ENCODE measurements at places on chromosomes 13 and 19. TPM values are rescaled to one million over a fixed set of nuclear protein-coding genes. Genes with fewer than 3 reads are reported as not detected.

Gene ZNF93
- 21.2 TPM for polyA plus RNA-seq

Gene ANGPTL8
- polyA plus RNA-seq = not detected

Gene CEACAM20
- not detected for polyA plus RNA-seq

Gene GTPBP3
- polyA plus RNA-seq = 15.7 TPM

Gene FCAR
- 0.24 TPM for polyA plus RNA-seq

Gene CEBPA
- polyA plus RNA-seq = 3.7 TPM

Gene SPACA4
- polyA plus RNA-seq = not detected

Gene C19orf67
- not detected for polyA plus RNA-seq

Gene XAB2
- polyA plus RNA-seq = 35.7 TPM

Gene DPF1
- 1.1 TPM for polyA plus RNA-seq

Gene LHFPL6
- 42.8 TPM for polyA plus RNA-seq

Gene MAG
- polyA plus RNA-seq = 2.3 TPM

Gene STOML3
- polyA plus RNA-seq = not detected

- no peak for DNase-seq
Observed at GRCh38 chr13:50425772-50426171, 410.5 kb downstream of the KCNRG start.

DNA sequence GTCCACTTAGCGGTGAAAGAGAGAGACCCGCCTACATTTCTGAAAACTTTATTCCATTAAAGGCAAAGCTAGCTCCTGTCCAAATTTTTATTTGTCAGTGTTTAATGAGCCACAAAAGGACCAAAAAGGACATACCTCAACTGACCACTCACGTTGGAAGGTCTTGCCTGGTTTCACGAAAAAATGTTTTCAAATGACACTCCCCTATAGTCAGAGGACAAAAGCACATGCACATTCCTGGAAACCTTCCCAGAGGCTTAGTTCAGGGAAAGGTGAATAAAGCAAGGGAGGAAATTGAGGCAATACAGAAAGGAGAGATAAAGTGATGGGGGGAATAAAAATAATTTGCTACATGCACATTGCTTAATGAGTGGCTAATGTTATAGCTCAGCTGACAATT is 55.6 kb downstream of the DOCK9 start:
- no peak for DNase-seq

GRCh38 chr19:31140717-31141116 is 208.5 kb downstream of the TSHZ3 start:
- no peak for DNase-seq

- no peak for DNase-seq
Observed at GRCh38 chr13:79631051-79631659, 150.2 kb downstream of the NDFIP2 start.

DNA sequence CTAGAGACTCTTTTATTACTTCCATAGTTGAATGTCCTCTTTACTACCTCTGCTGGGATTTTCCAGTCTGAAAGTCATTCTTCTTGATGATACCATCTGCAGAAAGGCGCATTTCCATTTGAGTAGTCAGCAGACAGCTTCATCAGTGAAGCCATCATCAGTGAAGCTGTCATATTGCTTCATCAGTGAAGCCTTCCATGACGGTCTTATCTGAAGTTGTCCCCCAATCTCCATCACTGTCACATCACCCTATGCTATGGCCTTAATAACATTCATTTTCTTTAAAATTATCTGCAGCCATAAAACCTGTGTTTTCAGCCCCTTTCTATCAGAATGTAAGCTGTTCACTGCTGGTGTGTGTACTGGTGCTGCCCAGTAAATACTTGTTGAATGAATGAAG is 151.6 kb downstream of the B3GLCT start:
- no peak for DNase-seq

DNA sequence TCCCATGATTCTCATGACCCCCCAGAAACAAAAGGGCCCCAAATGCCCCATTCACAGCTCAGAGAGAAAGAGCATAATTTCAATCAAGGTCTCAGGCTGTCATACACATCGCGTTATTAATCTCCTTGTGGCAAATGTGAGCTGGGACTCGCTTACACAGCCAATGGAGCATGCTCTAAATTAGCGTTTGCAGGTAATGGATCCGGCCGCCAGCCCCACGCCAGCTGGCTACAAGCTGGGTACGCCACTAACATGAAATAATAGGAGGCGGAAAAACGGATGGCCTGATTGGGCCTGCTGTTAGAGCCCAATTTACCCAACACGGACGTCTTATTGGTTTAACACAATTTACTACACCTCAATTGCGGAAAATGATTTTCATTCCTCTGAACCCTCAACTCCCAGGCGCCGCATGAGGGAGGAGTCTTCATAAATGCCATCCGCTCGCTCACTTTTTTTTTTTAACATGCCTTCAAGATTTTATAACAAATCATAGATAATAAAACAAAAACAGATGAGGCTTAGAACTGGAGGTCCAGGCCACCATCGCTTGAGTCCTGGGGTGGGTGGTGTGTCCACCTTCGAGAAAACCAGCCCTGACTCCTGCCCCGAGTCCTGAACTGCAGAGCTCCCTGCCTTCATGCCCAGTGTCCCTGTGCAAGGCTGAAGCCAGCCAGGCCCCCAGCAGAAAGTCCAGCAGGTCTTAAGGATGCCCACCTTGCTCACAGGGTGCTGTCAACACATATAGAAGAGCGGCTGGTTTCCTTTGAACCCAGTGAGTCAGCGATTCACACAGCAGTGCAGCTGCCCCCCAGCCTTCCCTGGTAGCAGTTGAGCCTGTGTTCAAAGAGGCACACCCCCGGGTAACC is 62.1 kb downstream of the PEPD start:
- no peak for DNase-seq

GRCh38 chr19:33404506-33405253 is 31.2 kb downstream of the CEBPG start:
- no peak for DNase-seq

DNA sequence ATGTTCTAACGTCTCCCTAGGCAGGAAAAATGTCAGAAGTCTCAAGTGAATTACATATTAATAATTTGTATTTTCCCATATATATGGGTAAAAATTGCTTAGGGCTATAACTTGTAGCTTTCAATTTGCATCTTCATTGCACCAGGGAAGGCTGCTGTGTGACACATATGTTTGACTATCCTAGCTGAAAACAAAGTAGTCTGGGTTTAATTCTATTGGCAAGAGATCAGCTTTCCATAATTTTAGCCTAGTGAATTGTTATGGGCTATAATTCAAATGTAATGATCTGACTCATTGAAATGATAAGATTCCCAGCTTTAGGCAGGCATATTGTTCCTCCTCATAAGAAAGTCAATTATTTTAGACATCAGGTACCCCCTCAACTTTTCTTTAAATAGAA is 553.1 kb downstream of the DCT start:
- no peak for DNase-seq

- no peak for DNase-seq
Observed at GRCh38 chr19:45040059-45040771, 1.4 kb downstream of the CLASRP start.

DNA sequence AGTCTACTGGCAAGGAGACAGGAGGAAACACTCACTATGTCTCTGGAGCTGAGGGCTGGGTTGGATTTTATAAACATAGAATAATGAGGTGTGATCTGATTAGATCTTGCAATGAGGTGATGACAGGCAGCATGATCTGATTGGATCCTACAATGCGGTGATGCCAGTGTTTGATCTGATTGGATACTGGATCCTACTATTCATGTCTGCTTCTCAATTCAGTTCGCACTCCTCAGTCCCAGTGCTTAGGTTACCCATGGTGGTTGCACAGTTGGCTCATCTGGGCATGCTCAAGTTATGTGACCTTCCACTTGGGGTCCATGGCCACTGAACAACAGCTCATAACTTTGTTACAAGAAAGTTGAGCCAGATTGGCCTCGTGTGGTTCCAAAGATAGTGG is 469.5 kb downstream of the TSHZ3 start:
- DNase-seq = no peak

- no peak for DNase-seq
Observed at GRCh38 chr13:73891805-73892204, 242.4 kb downstream of the KLF12 start.

- DNase-seq = no peak
Observed at GRCh38 chr13:62932256-62932883, 1516.7 kb upstream of the PCDH20 start.

- no peak for DNase-seq
Observed at GRCh38 chr19:43605875-43606568, 5.9 kb upstream of the SRRM5 start.

DNA sequence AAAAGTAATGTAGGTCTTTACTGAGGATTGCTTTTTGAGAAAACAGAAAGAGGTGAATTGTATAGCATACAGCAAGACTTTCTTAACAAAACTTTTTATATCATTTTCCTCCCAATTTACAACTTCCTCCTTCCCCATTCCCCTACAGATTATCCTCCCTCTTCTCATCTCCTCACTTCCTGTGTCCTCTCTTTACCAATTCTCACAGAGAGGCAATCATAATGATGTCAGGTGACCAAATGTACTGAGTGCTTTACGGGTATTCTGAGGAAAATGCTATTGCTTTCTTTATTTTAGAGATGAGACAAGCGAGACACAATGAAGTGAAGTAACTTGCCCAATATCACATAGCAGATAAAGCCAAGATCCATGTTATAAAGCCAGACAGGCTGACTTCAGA is 1.7 kb upstream of the MTMR6 start:
- DNase-seq = no peak

DNA sequence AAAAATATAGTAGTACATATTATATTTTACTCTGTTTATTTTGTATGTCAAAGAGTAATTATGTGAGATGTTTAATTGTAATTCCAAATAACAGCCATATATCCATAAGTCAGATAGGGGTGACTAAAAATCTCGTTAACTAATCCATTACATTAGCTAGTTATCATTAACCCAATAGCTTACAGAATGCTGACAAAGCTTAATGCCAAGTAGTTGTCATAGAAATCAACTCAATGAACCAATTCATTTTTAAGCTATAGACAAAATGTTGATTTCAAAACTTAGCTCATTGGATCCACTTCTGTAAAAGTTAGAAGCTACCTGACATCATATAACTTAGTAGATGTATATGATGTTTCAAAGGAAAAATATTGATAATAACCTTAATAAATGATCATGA is 206.7 kb upstream of the SLITRK1 start:
- DNase-seq = no peak

GRCh38 chr13:40980461-40980860 is 38.7 kb downstream of the ELF1 start:
- no peak for DNase-seq

- no peak for DNase-seq
Observed at GRCh38 chr19:47093841-47094240, 19.7 kb downstream of the ZC3H4 start.

DNA sequence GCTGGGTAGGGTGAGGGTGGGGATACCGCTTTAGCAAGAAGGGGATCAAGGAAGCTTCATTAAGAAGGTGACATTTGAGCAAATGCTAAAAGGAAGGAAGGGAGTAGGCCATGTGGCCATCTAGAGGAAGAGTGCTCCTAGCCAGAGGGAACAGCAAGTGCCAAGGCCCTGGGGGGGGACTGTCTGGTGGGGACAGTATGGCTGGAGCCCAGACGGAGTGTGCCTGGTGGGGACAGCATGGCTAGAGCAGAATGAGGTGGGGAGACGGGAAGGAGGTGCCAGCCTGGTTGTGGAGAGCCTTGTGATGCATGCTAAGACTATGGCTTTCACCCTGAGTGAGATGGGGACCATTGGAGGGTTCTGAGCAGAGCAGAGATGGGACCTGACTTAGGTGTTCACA is 2.1 kb upstream of the TGFB1 start:
- no peak for DNase-seq

DNA sequence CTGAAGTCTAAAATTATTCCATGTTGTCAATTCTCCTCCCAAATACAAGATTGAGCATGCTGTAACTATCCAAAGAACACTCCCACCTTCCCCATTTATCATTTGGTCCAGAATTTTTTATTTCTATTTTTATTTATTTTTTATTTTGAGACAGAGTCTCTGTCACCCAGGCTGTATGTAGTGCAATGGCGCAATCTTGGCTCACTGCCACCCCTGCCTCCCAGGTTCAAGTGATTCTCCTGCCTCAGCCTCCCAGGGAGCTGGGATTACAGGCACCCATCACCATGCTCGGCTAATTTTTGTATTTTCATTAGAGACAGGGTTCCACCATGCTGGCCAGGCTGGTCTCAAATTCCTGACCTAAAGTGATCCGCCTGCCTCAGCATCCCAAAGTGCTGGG is 306.8 kb downstream of the KLF12 start:
- no peak for DNase-seq

DNA sequence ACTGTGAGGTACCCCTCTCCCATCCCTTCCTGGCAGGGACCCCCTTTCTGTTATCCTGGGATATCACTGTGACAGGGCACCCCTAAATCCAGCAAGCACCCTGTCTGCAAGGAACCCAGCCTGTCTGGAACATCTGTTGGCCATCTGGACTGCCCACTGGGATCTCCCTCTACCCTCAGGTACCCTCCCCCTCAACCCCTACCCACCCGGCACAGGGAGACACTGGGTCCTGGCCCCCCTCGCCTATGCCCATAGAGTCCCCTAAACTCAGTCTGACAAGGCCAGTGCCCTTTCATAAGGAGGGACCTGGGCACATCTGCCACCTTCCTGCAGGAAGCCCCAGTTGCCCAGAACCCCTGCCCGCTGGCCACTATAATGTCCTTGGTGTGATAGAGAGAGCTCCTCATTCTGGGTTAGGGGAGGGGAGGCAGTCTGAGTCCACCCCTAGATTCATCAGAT is 2.8 kb upstream of the SLC27A5 start:
- no peak for DNase-seq

DNA sequence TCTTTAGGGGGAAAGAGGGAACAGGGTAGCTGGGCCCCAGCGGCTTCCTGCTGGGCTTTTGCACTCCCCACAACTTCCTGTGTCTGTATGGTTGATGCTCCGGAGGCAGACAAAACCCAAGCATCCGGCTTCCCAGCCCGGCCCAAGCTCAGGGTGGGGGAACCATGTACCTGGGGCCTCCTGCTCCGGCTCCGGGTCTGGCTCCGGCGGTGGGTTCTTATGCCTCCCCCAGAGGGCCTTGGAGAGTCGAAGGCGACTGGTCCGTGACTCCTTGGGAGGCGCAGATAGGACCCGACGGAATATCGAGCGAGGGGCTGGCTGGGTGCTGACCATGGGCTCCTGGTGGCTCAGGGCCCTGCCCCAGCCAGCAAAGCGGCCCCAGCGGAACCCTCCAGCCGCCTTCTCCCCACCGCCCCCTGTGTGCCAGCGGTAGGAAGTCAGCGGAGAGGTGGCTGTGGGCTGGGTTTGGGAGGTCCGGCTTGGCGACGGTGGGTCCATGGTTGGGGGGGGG is 428 bp downstream of the RASAL3 start:
- no peak for DNase-seq

DNA sequence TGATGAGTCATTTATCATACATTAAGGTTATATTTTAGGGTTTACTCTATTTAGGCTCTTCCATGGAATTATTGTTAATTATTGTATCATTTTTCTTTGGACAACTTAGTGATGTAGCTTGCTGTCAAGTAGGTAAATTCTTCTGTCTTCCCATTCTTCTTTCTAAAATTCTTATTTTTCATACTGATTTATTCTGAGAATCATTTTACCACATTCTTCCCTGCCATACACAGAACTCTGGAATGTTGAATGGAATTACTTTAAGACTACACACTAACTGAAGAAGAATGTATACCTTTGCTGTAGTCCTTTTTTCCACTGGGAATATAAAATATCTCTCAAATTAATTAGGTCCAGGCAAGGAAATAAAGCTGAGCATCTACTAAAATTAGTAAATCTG is 24.5 kb upstream of the SLC7A1 start:
- DNase-seq = no peak
